ENCODE measurements at places on chromosomes 12 and 14.

DNA sequence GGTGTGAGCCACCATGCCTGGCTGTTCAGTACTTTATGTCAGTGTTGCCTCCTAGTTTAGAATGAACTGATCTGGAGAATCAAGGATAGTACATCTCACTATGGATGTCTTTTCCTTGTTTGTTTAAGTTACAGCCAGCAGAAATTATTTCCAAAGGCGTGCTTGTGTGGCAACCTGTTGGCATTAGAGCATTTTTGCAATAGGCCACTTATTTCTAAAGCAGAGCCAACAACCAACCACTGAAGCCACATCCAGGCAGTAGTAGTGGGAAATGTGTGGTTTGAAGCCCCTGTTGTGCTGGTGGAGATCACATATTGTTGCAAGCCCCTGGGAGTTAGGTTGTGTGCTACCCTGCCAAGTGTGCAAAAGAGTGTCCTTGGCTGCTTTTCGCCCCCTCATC, 3.7 kb downstream of the ANO6 start:
- no peak for DNase-seq

DNA sequence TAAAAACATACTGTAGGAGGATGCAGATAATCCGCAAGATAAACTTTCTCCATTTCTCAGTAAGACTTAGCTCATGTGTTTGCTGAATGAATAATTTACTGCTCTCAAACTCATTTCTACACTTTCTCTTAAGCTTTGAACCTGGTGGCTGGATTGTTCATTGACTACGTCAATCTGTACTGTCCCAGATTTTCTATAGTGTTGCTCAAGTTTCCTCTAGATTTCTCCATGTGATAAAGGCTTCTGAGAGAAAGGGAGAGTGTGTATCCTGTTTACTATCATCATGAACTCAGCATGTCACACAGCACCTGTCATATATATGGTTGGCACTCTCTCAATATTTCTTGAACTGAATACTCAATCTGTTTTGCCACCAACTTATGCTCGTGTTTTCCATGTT, 518.0 kb upstream of the TBX3 start:
- no peak for DNase-seq

GRCh38 chr14:100147691-100148464, 11.6 kb downstream of the DEGS2 start:
- DNase-seq, result no peak

DNA sequence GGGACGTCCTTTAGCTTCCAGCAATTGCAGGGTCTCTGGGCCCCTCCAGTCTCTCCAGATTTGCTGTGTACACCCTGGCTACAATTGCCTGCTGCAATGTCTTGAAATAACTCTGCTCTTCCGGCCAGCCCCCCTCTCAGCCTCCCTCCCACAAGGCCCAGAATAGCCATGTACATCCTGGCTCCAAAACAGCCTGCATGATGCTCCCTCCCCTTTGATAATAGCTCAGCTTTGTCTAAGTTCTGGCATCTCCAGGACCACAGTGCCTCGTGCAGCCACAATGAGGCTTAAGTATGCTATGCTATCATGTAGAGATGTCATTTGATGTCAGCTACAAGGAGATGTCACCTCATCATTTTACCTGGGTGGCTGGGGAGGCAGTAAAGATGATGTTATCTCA, 74.6 kb downstream of the SRRM4 start:
- no peak for DNase-seq

- no peak for DNase-seq
Measured at GRCh38 chr12:94566345-94566744, 84.0 kb downstream of the TMCC3 start.

GRCh38 chr14:38856798-38857197, 246.2 kb downstream of the SEC23A start:
- no peak for DNase-seq

- DNase-seq, result no peak
Measured at GRCh38 chr14:51666826-51667225, 15.1 kb downstream of the FRMD6 start.

DNA sequence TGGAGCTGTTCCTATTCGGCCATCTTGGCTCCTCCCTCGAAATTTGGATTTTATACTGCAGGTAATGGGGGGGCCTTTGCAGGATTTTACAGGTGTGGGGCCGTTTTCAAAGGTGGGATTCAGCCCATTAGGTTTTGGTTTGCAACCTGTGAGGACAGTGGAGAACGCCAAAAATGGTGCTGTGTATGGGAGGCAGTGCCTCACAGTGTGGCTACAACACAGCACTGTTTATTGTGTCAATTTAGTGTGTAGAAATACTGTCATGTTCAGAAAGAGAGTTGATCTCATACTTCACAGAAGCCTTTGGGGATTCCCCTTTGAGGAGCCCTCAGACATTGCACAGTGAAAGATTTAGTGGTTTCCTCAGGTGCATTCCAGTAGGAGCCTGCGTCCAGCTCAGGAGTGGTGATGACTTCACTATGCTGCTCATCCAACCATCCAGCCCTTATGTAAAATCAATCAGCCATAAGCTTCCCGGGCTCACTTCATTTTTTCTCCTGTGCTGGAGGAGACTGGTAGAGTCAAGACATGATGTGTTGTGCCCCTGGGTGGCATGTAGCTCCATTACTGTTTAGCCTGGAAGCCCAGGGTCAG, 92.7 kb upstream of the PRMT8 start:
- DNase-seq, result no peak

DNA sequence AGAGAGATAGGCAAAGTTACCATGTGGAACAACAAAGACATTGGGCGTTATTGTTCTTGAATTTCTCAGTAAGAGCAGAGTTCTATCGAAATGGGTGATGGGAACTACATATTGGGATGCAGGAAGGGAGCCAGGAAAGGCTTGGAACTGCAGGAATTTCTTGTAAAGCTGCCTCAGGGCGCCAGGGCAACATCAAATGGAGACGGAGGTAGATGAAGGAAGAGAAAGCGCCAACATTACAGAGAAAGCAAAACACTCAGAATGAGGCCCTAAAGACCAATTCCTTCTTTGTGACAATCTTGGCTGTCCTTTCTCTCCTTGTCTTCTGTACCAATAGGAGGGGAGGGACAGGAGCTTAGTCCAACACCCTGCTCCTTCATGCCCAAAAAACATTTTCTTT, 148.4 kb downstream of the RPAP3 start:
- DNase-seq, result no peak

Measured in NCI-H146 (cell line).